ENCODE measurements at places on chromosomes 4 and X.

GRCh38 chr4:41832961-41833360 is 84.4 kb upstream of the PHOX2B start:
- DNase-seq, result no peak

DNA sequence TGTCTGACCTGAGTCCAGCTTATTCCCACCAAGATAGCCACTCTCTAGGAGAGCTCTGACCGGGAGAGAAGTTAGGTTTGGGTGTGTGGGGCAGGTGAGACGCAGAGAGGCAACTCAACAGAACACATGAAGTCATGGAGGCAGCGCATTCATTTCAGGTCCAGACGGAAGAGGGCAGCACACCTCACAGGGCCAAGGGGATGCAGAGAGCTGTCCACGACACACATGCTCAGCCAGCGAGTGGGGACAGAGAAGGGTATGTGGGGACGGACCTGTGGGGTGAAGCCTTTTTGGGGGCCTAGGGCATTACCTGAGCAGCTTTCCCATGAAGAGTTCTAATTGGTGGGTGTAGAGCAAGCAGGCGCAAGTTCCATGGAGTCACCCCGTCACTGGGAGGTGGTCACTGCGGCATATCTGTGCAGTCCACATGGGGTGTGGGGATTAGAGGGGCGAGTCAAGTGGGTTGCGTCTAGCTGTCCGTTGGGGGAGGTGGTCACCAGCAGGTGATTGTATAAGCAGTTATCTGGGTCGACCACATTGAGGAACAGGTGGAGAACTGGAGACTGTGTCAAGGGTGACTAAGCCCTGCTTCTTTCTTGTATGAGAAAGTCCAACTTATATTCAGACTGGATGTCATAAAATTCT is 24.3 kb upstream of the UXT start:
- DNase-seq, result no peak

DNA sequence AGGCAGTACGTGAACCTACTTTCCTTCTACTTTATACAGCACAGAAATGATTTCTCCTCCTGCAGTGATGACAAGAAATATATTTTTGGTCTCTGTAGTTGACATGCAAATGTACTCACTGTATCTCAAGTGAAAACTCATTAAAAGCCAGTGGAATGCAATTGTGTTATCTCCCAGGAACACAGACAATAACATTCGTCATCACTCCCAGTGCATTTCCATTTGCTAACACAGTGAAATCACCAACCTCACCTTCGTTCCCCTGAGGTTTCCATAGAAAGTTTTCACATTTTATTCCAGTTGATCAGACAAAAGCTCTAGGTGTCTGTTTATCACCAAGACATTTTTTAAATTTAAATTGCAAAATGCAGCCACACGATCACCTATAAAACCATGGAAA is 2.5 kb upstream of the SPANXD start:
- DNase-seq, result no peak

- no peak for DNase-seq
Measured at GRCh38 chr4:187799735-187800134, 195.8 kb upstream of the ZFP42 start.
